ENCODE measurements at places on chromosomes 13 and 19.
A peak's percentile ranks its signal among the peaks of the same experiment; 100 is the strongest.

DNA sequence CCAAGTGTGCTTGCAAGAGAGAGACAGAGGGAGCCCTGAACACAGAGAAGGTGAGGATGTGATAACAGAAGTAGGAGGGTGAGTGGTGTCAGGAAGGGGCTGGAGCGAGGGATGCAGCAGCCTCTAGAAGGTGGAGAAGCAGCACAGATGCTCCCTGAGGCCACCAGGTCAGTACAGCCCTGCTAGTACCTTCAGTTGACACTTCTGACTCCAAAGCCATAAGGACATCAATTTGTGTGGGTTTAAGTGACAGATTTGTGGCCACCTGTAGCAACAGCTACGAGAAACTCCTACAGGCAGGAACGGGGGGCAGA lies 6.9 kb downstream of the ERICH4 start:
- no peak for DNase-seq

GRCh38 chr13:93755341-93755740 lies 528.7 kb downstream of the GPC6 start:
- no peak for DNase-seq

DNA sequence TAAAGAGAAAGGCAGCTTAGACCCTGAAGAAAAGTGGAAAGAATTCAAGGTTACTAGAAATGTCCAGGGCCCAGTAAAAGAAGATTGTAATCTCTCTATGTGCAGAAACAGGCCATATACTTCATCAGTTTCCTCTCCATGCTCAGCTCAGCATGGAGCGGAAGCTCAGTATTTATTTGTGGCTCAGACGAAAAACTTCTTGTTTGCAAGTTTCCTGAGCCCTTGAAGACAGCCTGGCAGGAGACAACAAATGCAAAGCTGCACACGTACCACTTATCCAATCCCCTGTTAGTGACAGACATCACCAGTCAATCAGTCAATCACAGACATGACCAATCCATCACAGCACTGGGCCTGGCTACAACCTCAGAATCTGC lies 8.1 kb upstream of the KLF2 start:
- no peak for DNase-seq

DNA sequence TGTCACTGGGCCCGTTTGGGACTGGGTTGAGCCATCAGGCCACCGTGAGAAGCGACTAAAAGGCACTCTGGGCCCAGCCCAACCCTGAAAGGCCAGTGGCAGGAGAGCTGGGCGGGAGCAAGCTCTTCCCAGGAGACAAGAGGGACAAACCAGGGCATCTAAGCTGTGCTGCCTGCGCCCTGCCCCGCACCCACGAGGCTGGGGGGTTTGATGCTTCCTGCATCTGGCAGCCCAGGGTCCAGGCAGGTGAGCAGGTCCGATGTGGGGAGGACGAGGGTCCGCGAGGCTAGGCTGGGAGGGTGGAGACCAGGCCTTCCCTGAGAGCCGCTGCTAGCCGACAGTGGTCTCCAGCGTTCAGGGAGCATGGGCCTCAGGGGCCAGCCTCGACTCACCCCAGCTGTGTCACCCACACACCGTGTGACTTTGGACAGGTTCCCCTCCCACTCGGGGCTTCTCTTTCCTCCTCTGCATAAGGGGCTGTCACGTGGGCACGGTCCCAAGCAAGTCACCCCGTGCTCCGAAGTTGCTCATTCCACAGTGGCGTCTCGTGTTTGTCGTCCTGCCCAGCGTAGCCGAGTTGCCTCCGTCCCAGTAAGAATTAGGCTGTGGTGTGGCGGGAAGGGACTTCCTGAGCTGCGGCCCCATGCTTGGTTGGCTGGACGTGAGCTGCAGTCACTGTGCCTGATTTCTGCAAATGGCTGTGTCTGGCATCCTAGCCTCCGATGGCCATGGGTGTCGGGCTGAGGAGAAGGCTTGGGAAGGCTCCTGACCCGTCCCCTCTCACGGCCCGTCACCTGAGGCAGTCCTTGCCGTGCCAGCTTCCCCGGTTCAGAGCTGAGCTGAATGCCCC lies 15.8 kb downstream of the PLIN4 start:
- DNase-seq = no peak

- DNase-seq = no peak
These were observed 37.6 kb downstream of the POLR1D start for GRCh38 chr13:27659145-27659865.

DNA sequence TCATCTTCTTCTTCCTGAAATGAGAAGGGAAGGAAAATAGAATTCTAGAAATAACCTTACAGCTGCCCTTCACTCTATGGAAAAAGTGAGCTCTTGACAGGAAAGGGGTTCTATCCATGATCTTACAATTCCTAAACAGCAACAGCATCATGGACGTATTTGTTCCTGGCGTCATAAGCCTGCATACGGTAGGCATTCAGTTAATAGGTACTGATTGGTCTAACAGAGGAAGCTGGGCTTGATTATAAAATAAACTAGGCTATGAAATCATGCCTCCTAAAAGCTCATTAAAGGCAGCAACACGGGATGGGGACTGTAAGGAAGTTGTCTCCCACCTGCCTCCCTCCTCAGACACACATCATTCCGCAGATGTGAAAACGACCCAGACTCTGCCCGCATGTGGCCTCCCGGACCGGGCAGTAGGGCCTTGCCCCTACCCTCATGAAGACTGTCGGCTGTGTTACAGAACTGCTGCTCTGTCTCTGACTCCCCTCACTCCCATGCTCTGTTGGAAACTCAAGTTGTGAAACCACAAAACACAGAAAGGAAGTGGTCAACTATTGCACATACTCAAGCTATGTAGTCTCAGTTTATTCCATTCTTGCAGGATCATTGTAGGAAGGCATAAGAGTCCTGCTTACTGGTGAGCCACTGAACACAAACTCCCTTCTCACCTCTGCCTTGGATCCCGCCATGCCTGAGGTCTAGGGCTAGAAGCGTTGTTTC lies 129.8 kb downstream of the DLEU7 start:
- no peak for DNase-seq

DNA sequence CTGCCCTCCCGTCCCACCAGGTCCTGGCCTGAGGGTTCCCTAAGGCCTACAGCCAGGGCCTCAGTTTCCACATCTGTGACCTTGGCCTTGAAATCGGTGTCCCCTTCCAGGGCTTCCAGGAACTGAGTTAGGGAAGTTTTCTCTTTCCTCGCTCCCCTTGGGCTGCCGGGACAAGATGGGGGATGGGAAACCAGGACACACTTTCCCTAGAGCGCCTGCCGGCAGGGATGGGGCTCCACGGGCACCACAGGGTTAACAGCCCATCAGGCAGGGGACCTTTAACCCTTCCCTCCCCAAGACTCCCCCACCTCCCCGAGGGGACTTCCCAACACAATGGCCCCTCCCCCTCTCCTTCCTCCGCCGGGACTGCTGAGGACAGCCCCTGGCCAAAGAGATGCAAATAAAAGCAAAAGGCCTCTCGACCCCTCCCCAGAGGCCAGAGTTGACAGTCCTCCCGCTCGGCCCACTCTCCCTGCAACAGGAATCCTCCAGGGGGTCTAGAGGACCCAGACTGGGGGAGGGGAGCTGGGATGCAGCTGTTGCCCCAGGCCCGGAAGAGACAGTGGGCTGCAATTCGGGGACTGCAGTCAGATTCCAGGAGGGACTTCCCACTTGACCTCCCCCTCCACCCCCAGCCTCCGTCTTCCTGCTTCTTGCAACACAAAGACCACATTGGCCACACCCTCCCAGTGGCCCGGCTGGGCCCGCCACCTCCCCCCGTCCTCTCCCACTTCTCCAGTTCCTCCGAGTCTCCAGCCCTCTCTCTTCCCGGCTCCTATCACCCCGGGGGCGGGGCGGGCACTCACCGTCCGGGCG lies 3.4 kb downstream of the BBC3 start:
- DNase-seq = no peak

- peak; percentile 71 for DNase-seq
These were observed 15.4 kb upstream of the MATK start for GRCh38 chr19:3801412-3802096.

- DNase-seq = no peak
These were observed 316.0 kb upstream of the ARGLU1 start for GRCh38 chr13:106883976-106884375.

- peak; percentile 14 for DNase-seq
These were observed 697 bp upstream of the DGKH start for GRCh38 chr13:42047561-42048341.

- no peak for DNase-seq
These were observed 17.7 kb downstream of the POLRMT start for GRCh38 chr19:615619-616018.
